Immature natural killer cell (primary cell): ENCODE measurements at places on chromosomes 7 and 10.

DNA sequence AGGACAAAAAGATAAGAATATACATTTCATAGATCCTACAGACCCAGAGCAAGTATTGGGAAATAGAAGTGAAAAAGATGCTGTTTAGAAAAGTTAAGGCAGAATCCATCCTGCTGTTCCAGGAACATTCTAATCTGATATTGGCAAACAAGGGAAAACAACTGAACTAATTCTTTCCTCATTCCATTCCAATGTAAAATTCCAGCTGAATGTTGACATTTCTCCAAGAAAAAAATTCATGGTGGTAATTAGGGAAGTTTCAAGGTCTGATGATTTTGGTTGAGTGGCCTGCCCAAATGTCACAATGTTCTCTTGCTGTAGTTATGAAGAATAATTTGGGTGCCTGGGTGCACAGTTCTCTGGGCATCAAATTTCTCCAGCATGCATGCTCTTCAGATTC lies 15.2 kb downstream of the PIP start:
- DNase-seq: no peak

DNA sequence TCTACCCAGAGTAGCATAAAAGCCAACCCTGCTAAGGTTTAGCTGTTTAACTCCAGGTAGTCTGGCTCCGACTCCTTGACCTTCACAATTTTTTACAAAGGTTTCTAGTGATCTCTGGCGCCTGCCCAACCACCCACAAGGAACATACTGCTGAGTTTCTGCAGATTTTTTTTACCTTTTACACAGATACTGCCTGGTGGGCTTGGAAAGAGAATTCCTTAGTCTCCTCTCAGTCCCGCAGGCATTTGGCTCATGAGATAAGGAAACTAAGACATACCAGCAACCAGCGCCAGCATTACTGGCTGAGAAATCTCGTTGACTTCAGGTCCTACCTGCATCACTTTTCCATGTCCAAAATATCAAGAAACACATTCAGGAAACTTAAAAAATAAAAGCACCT lies 51.1 kb upstream of the LYZL1 start:
- DNase-seq: no peak

GRCh38 chr7:95322854-95323253 lies 1.5 kb downstream of the PON1 start:
- DNase-seq: no peak

GRCh38 chr10:118482393-118483331 lies 112.8 kb downstream of the PRLHR start:
- DNase-seq: no peak

DNA sequence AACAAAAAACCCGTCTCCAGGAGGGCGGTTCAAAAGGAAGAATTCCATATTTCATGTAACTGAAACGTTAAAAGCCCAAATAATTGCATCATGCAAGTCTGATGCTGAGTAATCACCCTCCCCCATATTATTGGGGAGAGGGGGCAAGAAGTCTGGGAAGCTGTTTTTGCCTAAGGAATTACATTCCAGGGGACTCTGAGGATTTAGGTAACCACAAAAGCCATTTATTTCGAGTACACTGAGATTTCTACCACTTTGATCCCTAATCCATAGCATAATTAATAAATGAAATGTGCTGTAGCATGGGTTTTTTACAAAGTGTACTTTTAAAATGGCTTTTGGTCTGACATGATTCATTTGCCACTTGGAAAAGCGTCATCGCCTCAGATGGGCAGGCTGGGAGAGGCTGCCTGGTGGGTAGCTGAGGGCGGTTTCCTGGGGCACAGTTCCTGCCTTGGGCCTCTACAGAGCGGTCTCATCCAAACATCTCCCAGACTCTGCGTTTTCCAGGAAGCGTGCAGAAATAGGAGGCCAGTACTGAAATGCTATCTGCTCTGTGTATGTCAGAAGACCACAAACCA lies 106.5 kb downstream of the TCF7L2 start:
- no peak for DNase-seq

DNA sequence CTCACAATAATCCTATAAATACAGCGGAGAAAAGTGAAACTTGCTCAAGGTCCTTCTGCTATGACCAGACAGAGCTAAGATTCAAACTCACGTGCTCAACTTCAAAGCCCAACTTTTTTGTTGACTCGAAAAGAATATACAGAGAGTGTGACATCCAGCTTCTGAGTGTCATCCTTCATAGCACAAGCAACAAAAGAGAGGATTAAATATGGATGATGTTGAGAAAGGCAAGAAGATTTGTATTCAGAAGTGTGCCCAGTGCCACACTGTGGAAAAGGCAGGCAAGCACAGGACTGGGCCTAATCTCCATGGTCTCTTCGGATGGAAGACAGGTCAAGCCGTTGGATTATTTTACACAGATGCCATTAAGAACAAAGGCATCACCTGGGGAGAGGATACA lies 2.1 kb upstream of the FAM3C start:
- no peak for DNase-seq

- no peak for DNase-seq
Measured at GRCh38 chr7:159237022-159237653, 92.5 kb upstream of the VIPR2 start.

DNA sequence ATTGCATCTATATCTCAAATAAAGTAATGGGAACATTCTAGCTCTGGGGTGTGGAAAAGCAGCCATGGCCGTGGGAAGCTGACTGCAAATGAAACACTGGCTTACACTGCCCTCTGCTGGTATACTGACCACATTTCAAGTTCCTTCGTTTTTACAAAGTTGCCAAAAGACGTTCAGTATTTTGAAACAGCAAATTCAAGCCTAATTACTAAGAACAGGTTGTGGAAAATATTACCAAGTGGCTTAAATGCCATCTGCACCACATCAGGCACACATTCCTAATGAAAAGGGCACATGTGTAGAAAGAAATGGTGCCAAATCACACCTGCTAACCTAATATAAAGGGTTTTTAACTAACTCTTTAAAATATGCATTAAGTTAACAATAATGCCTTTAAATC lies 83.9 kb downstream of the JAZF1 start:
- DNase-seq: peak; percentile 53

GRCh38 chr7:142883145-142883544 lies 2.4 kb downstream of the TRPV6 start:
- no peak for DNase-seq

DNA sequence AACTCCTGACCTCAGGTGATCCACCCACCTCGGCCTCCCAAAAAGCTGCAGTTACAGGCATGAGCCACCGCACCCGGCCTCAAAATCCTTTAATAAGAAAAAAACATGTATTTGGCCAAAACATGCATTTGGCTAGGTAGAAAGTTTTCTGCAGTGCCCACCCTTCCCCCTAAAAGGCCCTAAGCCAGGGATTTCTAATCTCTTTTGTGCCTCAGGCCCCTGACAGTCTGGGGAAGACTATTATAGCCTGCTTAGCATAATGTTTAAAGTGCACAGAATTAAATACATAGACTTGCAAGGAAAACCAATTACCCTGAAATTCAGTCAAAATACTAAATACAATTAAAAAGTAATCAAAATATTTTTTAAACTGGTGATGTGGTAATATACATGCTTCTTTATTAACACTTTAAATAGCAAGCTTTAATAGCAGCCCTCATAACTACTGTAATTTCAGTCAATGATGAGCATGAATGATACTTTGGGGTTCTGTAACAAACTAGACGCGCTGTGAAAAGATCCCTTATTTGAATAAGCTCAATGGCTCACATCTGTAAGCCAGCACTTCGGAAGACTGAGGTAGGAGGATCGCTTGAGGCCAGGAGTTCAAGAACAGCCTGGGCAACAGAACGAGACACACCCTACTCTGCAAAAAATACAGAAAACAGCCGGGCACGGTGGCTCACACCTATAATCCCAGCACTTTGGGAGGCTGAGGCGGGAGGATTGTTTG lies 29.9 kb downstream of the SPDYE6 start:
- no peak for DNase-seq

DNA sequence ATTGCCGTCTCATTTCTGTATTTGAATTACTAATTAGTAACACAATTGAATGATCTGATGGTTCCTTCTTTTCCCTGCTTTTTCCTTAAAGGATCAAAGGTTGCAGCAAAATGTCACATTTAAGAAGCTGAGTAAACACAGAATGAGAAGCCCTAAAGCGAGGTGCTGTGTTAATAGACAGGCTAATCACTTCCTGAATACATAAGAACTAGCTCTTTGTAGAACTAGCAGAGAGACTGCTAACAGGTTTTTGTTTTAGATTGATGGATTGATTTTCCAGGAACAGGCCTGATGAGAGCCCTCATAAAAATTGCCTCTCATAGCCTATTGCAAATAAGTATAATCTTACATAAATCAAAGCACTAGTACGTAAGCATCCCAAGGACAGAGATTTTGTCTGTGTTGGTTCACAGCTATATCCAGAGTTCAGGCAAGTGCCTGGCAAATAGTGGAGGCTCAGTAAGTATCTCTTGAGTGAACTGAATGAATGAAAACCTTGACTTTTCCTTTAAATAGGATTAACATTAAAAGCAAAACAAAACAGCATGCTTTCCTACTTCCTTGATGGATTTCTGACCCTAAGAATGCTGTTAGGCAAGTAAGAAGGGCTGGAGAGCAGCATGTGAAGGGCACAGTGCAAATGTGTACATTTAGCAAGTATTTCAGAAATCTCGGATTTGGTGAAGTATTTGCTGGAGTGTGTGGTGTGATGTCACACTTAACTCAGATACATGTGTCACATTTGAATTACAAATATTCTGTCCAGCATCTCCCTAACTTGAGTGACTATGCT lies 3.3 kb downstream of the TMEM229A start:
- no peak for DNase-seq

DNA sequence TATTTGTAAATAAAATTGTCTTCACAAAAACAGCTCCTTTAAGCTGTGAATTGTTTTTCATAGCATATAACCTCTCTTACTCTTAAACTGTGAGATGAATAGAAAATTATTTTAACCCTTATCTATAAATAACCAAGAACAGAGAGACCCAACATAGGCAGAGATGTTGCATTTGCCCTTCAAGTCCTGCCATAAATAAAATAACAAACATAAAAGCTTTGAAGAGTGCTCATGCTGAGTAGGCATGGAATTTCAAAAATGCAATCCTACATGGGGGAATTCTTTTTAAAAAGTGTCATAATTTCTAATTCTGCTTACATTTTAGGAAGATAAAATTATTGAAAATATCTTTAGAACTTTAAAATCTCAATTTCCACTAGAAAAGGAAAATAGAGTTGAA lies 124.1 kb upstream of the FERD3L start:
- DNase-seq: no peak

- peak; percentile 20 for DNase-seq
Measured at GRCh38 chr7:133478591-133479135, 225.8 kb downstream of the EXOC4 start.

DNA sequence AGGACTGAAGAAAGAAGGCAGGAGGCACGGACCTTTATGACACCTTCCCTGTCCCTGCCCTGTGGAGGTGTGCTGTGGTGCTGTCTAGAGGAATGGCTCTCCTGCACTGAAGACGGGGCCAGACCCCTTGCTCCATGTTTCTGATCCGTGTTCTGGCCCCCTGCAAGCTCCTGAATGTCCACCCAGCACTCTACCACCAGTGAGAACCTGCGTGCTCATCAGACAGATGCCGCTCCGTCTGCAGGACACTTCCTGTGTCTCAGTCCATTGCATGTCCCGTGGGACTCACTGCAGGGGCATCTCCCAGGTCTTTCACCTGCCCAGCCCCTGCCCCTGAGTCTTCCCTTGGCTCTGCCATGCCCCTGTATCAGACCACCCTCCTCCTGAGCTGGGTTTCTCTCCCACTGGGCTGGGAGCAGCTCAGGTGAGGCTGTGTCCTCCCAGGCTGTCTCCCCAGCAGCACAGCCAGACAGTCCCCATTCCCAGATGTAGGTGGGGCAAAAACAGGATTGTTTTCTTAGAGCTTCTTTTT lies 278.3 kb upstream of the ZNF32 start:
- DNase-seq: no peak

DNA sequence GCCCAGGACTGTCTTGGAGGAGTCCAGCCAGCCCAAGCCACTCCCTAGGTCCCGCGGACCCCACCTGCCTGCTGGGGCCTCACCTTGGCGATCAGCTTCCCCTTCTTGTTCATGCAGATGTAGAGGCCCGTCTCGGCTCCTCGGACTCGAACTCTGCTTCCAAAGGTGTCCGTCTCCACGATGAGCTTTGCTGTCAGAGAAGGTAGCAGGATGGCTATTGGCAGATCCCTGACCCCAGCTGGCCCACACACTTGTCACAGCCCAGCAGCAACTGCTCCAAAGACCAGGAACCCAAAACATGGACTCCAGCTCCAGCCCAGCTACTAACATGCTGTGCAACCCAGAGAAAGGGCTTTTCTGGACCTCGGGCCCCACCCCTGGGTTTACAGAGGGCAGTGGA lies 4.5 kb downstream of the FGF8 start:
- DNase-seq: no peak

- DNase-seq: no peak
Measured at GRCh38 chr7:3860932-3861331, 559.9 kb downstream of the SDK1 start.

DNA sequence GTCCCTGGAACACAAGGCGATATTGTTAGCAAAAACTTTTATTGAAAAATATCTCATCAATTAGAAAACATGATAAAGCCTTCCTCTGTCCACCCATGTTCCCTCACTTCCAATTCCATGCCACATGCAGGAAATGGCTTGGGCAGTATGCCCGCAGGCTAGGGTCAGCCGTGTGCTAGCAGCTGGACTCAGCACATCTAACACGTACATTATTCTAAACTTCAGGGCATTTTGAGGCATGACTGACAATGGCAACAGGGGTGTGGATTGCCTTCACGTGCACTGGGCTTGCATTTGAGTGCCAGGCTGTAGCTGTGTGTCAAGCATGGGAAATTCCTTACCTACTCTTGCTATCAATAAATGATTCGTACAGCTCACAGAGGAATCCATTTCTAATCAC lies 642.1 kb downstream of the INHBA start:
- DNase-seq: no peak

- no peak for DNase-seq
Measured at GRCh38 chr7:33243319-33243881, 114.0 kb downstream of the BBS9 start.

GRCh38 chr7:79531116-79531515 lies 77.6 kb upstream of the MAGI2 start:
- no peak for DNase-seq

- DNase-seq: no peak
Measured at GRCh38 chr7:104972500-104972899, 41.5 kb upstream of the KMT2E start.

- no peak for DNase-seq
Measured at GRCh38 chr10:114810926-114811325, 10.7 kb upstream of the FHIP2A start.

DNA sequence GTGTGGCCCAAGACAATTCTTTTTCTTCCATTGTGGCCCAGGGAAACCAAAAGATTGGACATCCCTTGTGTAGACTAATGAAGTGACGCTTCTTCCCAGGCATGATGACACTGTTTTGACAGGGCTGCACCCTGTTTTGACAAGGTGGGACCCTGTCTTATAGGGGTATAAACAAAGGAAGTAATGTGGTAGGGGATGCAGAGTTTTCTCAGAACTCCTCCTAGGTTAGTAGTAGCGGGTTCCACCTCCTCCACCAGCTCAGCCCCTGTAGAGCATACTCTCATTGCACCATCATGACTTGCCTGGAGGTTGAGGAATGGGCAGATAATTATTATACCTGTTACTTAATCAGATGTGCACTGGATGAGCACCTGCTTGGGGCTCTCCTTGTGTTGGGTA lies 123.1 kb downstream of the CCNY start:
- DNase-seq: no peak

GRCh38 chr10:17229967-17230682 lies 2.1 kb downstream of the VIM start:
- peak; percentile 87 for DNase-seq
